Stomach (tissue), 19 donors: ENCODE measurements at places on chromosomes 4 and X.

DNA sequence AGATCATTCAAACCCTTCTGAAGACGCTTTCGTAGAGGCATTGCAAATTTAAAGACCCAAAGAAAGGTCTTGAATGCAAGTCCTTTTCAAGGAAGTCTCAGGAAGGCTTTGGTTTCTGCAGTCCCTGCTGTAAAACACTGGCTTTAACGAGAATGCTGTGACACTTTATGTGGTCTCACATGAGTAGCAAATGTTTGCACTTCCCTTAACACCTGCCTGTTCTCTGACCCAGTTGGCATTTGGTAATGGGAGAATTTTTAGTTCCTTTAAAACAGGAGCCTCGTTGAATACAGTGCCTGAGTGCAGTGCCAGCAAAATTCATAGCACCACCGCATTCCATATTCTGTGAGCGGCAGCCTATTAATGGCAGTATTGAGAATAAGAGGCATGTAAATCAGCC, 330.5 kb upstream of the PRKX start:
- DNase-seq = no peak

DNA sequence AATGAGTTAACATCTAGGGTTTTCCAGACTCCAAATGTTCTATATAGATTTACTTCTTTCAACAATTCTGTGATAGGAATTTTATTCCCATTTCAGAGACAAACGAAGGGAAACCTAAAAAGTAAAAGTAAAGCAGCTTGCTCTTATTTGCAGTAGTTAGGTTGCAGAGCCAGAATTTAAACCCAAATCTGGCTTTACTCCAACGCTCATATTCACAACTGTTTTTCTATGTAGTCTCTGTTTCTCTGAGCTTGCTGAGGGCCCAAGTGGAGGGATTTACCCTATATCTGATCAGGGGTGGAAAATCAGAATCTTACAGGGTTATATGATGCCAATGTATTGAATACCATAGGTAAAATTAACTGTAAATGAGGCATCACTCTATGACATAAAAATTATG, 599.1 kb upstream of the GRIA3 start:
- peak; percentile 5 for DNase-seq

DNA sequence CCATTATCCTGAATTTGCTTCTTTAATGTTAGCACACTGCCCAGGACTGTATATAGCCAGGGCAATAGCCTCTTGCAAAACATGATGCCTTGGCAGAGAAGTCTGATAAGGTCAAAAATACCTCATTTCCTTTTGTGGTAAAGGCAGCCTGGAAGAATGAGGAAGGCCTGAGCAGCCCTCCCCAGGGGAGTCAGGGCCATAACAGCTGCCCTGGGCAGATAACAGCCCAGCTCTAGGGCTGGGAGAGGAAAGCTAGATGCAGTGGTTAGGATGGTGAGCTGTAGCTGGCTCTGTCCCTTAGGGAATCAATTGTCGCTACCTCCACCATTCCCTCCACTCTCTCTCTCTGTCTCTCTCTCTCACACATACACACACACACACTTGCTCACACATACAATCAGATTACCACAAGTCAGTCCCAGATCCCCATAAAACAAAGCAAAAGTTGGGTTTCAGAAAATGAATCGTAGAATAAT, 29.2 kb downstream of the EFHC2 start:
- DNase-seq = peak; percentile 55

DNA sequence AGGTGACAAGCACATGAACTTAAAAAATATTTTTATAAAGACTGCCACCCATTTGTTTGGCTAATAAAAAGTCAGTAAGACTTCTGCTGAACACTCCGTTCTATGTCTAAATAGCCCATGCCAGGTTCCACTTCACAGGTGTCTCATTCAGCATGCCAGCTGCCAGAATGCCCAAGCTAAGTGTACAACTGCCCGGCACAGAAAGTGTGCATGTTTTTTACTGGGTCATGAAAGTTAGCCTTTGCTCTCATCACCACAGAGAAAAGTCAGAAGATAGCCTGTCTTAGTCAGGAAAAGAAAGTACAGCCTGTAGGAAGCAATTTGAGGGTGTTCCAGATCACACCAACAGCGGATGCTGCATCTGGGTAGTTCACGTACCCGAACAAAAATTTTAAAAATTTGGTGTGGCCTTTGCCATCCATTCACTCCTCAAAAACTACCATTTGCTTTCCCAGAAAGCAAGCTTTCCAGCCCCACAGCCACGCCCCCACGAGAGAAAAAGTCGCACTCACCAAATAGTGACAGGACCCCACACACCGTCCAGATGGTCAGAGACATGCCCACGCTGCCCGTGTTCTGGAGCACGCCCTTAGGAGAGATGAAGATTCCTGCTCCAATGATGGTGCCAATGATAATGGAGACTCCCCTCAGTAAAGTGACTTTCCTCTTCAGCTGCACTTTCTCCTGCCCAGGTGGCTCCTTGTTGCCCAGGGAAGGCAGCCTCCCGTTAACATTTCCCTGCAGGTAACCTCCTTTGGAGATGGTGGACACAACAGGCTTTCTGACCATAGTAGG, 671 bp downstream of the SLC7A11 start:
- peak; percentile 13 for DNase-seq

- DNase-seq = no peak
These were observed 35.7 kb downstream of the APBB2 start for GRCh38 chr4:41178372-41179370.

DNA sequence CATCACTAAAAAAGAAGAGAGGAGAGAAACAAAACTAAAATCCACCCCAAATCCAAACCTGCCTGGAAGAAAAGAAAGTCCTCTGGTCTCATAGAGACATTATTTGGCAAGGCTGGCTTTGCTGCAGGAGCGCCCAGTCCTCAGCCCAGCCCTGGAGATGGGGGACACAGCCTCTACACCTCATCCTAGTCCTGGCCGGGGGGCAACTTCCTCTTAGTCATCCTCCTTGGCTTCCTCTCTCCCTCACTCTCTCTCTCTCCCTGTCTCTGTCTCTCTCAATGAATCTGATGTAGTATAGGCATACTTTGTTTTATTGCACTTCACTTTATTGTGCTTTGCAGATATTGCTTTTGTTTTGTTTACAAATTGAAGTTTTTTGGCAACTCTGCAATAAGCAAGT, 55.8 kb upstream of the MAGEB10 start:
- no peak for DNase-seq

- DNase-seq = no peak
These were observed 48.5 kb downstream of the ZNF141 start for GRCh38 chr4:385934-386707.

DNA sequence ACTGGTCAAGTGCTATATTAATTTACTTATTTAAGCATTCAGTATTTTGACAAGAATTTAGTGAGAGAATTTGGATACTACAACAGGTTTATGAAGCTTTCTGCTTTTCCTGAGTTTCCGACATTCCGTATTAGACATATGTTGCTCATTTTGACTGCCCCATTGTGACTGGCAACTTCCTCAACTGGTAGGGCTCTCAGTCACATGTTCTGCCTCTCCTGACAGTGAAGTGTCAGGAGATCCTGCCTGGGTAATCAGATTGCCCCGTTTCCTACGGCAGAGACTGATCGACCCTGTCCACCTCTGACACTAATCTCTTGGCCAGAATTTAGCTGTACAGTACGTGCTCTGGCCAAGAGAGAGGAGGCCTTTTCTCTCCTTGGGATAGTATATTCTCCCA, 49.5 kb downstream of the CLNK start:
- no peak for DNase-seq

DNA sequence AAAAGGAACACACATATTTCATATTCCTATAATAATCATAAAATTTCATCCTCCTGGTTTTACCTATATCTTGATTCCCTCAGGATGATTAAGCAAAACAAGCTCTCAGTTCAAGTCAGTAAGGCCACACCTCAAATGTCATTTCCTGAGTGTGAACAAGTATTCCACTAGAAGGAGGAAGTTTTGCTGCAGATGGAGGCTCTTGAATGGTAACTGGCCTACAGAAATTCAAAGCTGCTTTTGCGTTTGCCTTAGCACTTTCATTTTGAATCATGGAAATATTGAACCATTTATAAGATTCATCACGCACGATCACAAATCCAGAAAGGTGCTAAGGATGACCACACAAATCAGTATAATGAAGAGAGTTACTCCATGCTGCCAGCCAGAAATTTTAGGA, 254.4 kb upstream of the CXXC4 start:
- no peak for DNase-seq

DNA sequence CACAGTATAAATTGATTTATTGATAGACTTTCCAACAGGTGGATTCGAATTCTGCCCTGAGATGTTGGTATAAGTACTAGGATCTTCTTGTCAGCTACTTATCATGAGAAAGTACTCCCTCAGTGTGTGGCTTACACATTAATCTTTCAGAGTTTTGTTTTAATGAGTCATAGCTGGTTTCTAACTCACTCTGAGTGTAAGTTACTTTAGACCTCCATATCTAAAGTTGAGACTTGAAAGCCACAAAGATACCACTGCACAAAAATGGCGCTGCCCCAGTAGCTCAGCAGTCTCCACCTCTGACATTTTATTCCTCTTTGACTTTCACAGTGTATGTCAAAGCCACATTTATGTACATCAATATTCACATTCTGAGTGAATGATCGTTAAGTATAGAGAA, 318.5 kb downstream of the ARAP2 start:
- no peak for DNase-seq

DNA sequence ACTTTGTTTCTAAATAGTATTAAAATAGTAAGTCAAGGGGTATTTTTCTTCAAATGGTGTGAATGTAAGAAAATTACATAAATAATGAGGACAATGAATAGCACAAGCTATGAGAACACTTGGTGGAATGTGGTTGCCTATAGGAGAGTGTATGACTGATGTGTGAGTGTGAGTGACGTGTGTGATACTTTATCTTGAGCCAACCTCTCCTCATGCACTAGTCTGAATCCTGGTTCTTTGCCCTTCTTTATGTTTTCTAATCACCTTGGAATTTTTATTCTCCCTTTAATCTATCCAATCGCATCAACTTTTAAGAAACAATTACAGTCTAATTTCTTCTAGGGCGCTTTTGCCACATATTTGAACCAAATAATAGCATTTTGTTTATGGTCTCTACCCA, 98.2 kb downstream of the YIPF7 start:
- DNase-seq = no peak

DNA sequence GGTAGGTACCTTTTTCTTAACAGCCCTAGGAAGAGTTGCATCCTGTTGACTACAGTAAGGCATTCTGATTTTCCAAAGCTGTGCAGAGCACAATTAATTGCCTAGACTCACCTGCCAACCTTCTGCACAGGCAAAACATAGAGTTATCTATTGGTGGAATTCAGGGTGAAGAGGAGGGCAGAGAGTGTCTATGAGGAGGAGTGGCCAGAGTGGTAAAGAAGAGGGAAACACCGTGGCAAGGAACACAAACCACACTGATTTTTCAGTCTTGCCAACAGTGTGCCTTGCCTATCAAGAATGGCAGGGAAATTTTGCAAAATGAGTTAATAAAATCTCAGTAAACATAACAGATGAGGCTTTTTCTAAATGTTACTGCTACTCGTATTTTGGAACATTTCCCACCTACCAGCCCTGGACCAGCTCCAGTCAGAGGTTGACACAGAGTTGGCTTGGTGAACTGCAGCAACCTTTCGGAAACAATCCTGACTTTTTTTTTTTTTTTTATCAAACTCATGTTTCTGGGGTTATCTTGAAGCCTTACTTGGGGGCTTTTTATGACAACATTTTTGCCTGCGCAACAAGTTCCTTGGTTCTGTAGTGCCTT, 67.9 kb upstream of the CAPN6 start:
- no peak for DNase-seq

GRCh38 chrX:109857584-109858228, 124.6 kb upstream of the ACSL4 start:
- no peak for DNase-seq

GRCh38 chr4:99518601-99519295, 7.9 kb downstream of the C4orf17 start:
- no peak for DNase-seq

- no peak for DNase-seq
These were observed 549.4 kb downstream of the TLL1 start for GRCh38 chr4:166422475-166422874.

GRCh38 chrX:19678941-19679340, 163.6 kb upstream of the MAP3K15 start:
- no peak for DNase-seq

DNA sequence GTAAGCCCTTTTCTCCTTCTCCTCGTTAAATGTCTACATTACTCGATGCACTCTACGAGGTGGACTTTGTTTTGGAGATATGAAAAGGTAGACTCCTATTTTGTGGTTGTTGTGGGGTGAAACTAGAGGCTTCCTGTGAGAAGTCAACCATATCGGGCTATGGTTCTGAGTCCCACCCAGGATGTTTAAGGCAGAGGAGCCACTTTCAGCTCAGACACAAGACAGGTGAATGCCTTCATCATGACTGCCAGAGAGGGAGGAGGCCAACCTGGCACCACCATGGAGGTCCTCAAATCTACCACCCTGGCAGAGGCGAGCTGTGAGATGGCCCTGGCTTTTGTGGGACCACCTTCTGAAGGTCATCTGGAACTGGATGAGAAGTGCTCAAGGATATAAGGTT, 154.4 kb upstream of the KLF3 start:
- DNase-seq = no peak

GRCh38 chr4:100063355-100063754, 113.3 kb upstream of the H2AZ1 start:
- DNase-seq = no peak

DNA sequence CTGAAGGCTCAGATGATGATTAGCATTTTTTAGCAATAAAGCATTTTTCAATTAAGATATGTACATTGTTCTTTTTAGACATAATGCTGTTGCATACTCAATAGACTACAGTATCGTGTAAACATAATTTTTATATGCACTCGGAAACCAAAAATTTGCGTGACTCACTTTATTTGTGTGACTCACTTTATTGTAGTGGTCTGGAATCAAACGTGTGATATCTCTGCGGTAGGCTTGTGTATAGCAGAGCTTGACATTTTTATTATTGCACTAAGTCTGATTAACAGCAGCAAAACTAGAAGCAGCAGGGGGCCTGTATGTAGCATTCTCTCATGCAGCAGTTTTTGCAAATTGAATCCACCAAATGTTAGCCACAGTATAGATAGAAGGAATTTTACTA, 119.1 kb upstream of the PRDX4 start:
- DNase-seq = no peak

DNA sequence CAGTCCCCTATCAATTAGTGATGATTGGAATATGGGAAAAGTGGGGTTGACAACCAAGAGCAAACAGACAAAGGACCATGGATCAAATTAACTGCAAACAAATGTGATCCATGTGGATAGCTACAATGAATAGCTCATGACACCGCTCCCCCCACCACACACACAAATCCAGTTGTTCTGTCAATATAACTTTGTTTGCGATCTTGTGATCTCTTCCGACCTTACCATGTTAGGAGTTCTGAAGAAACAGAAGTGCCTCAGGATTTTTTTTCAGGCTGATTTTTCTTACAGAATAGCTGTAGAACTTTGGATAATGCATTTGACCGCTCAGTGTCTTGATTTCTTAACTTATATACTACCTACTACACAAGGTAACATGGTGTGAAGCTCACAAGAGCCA, 116.6 kb downstream of the SH2D1A start:
- DNase-seq = no peak
